NCI-H1694 (cell line): ENCODE measurements at places on chromosomes 3 and 15.

DNA sequence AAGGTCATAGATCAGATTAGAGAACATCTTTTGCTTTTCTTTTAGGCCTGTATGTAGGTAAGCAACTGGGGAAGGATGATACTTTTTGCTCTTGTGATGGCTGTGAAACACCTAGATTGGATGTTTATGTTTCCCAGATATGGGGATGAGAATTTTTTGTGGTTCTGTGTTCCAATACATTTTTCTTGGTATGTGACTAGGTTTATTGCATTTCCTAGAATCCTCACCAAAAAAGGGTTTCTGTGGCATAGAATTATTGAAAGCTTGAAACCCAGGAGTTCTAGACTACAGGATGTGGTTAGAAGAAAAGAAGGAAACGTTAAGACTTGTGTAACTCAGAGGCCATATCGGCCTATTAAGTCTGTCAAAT, 25.8 kb downstream of the OXNAD1 start:
- no peak for DNase-seq

DNA sequence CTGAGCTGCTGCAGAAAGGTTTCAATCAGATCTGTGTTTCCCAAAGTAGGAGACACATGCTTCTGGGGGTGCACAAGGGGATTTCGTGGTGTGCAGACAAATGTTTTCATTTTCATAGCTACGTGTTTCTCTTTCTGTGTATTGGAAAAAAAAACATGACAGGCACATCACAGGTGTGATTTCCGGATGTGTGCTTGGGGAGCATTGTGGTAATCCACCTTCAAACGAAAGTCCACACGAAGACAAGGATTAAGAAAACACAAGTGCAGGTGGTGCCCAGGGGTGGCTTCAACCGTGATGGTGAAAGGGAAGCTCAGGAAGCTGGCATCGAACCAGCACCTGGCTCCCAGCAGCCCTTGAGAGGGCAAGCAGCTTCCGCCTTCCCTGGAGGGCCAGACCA, 164.6 kb upstream of the LINGO1 start:
- DNase-seq, result no peak

DNA sequence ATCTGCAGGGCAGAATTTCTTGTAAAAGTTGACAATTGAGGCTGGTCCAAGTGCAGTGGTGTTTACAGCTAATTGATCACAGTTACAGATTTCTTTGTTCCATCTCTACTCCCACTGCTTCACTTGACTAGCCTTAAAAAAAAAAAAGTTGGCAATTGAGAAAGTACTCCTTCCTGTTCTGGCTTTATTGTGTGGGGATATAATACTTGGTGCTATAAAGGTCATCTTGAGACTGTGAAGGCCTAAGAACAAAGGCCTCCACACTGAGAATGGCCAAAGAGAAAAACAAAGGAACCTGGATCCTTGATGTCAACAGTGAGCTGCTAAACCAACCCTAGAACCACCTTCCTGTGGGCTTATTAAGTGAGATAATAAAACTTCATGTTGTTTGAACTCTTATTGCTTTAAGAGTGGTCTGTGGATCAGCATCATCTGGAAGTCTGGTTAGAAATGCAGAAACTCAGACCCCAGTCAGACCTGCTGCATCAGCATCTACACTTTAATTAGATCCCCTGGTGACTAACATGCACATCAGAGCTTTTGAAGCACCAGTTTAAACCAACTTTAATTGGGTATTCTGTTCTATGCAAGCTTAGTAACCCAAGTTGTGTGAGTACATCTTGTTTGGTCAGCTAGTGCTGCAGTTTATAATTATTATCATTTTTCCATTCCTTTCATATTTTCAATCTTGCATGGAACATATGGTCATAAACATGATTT, 55.2 kb downstream of the TMOD3 start:
- no peak for DNase-seq

GRCh38 chr3:67712259-67712658, 57.8 kb upstream of the SUCLG2 start:
- DNase-seq, result no peak

DNA sequence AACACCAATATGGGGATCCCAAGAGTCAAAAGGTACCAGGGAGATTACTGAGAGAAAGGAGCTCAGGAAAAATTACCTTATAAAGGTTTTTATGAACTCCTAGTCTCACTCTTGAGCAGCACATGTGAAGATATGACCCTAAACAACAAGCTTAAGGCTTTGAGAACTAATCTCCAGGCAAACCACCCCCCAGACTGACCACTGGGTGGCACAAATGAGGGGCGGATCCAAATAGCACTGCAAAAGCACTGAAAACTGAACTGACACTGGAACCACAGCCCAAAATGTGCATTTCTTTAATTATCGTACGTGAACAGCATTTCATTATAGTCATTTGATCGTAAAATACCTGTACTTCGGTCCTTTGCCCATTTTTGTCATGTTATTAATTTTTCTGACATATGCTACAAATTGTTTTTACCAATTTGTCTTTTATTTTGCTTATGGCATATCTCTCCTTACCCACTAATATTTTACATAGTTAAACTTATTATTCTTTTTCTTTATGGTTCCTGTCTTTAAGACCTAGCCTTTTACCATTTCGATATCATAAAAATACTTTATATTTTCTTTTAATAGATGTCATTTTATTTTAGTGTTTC, 31.5 kb upstream of the TFDP2 start:
- no peak for DNase-seq

GRCh38 chr3:74593152-74593551, 21.3 kb downstream of the CNTN3 start:
- no peak for DNase-seq

DNA sequence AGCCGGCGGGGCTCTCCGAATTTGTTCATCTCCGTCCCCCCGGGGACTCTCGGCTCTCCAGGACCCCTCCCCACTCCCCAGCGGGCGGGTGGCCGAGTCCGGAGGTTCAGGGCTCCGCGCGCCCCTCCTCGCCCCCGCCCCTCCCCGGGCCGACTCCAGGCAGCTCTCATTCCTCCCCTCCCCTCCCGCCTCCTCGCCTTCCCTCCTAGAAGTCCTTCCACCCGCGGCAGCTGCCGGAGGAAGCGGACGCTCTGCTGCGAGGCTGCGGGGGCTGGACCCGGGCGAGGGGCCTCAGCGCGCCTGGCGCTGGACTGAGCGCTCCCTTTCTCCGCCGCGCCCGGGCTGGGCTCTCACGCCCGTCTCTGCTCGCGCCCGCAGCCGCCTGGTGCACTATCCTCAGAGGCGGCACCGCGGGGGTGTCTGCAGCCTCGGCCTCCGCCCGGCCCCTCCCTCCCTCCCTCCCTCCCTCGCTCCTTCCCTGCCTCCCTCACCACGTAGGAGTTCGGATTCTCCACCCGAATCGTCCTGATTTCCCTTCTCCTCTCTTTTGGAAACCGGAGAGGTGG, at the start of gene ROBO2:
Gene ROBO2 (plus strand): TSS at position 494 of the 566 bp plus-strand sequence. CDS start 687 bp downstream, outside the sequence.
- peak; percentile 26 for DNase-seq
